ENCODE measurements at places on chromosomes 16 and 17.

DNA sequence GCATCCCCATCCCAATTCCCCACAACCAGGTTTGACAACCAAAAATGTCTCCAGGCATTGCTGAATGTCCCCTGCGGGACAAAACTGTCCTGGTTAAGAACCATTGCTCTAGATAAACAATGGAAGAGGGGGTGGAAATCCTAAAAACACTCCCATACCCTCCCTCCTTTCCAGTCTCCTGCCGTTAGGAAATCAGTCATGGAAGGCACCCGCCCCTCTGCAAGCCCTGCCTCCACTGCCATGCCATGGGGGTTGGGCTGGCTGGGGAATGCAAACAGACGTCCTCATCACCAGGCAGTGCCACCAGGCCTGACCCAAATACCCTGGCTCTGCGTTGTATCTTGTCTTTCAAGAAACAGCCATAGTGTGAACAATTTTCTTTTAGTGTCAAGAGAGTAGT, 57.5 kb downstream of the CYTH1 start:
- no peak for DNase-seq
- peak overlapping the region; percentile 42 for H3K4me3 ChIP-seq
- peaks cover 53% of the 10 kb centered on the region for H3K36me3 ChIP-seq
- H3K4me1 ChIP-seq, result peaks cover 97% of the 10 kb centered on the region
- H3K27ac ChIP-seq, result peak overlapping the region; percentile 91

DNA sequence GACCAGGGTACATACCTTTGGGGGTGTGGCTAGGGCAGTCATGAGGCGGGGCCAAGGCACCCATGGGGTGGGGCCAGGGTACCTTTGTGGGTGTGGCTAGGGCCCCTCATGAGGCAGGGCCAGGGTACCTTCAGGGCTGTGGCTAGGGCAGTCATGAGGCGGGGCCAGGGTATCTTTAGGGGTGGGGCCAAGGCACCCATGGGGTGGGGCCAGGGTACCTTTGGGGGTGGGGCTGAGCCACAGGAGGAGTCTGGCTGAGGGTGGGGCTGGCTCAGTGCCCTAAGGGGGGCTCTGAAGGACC, 3.5 kb downstream of the GNG13 start:
- peaks cover 6% of the 10 kb centered on the region for H3K27me3 ChIP-seq
- H3K4me3 ChIP-seq, result no peak overlapping the region
- no peak overlapping the region for H3K27ac ChIP-seq
- peaks cover 3% of the 10 kb centered on the region for H3K36me3 ChIP-seq
- H3K4me1 ChIP-seq, result no peaks in the 10 kb centered on the region

GRCh38 chr16:5349670-5350517, 252.3 kb upstream of the EEF2KMT start:
- no peak overlapping the region for H3K27ac ChIP-seq
- no peaks in the 10 kb centered on the region for H3K27me3 ChIP-seq
- no peak for DNase-seq
- H3K36me3 ChIP-seq, result no peaks in the 10 kb centered on the region
- H3K4me3 ChIP-seq, result no peak overlapping the region

DNA sequence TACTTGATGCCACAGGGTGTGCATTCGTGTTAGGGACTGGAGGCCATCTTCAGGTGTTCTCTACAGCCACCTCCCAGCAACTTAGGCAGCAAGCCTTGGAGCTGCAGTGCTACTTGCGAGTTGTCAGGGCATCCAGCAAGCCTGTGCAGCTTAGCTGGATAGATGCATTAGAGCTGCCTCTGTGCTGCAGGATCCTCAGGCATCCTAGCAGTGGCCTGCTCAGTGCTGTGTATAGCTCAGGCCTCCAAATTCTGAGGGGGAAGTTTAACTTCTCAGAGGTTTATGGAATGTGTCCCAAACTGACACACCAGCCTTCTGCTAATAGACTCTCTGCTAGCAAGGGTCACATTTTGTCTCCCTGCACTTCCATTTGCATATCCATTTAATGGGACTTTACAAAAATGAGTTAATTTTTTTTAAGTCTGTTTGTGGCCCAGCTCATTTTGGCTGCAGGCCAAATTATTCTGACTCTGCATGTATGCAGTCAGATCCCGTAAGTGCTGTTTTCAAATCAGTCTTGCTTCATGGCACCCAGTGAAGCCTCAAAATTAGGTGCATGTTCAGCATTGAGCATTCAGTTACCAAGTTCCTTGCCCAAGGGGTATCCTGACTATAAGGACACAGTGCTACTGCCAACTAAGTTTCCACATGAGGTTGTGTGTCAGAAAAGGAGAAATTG, 6.8 kb downstream of the GABARAPL2 start:
- H3K36me3 ChIP-seq, result peaks cover 84% of the 10 kb centered on the region
- peaks cover 63% of the 10 kb centered on the region for H3K4me1 ChIP-seq
- H3K4me3 ChIP-seq, result no peak overlapping the region
- H3K27me3 ChIP-seq, result no peaks in the 10 kb centered on the region
- peak overlapping the region; percentile 61 for H3K27ac ChIP-seq
- no peak for DNase-seq

GRCh38 chr17:82876149-82876548, 36.3 kb upstream of the ZNF750 start:
- no peak overlapping the region for H3K4me3 ChIP-seq
- DNase-seq, result no peak
- no peak overlapping the region for H3K27ac ChIP-seq
- peaks cover 35% of the 10 kb centered on the region for H3K4me1 ChIP-seq

DNA sequence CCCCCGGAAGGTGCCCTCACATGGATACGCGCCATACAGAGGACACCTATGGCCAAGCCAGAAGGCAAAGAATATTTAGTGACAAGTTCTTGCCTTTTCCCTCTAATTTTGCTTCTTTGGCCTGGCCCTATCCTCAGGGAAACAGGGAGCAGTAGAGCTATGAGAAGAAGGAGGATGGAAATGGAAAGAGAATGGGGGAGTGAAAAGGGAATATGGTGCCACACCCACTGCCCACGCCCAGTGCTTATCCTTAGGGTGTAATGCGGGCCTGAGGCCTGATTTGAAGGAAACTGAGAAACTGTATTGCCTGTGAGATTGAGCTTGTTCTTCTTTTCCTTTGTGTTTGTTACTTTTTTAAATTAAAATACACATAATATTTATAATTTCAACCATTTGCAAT, 255.1 kb downstream of the HS3ST3A1 start:
- H3K4me3 ChIP-seq, result no peak overlapping the region
- H3K27me3 ChIP-seq, result no peaks in the 10 kb centered on the region
- H3K36me3 ChIP-seq, result no peaks in the 10 kb centered on the region
- H3K4me1 ChIP-seq, result no peaks in the 10 kb centered on the region

- no peak overlapping the region for H3K4me3 ChIP-seq
- H3K36me3 ChIP-seq, result no peaks in the 10 kb centered on the region
- H3K27me3 ChIP-seq, result no peaks in the 10 kb centered on the region
- no peak overlapping the region for H3K27ac ChIP-seq
- peaks cover 11% of the 10 kb centered on the region for H3K4me1 ChIP-seq
These were observed 43.0 kb upstream of the TOB1 start for GRCh38 chr17:50908860-50909764.

- H3K36me3 ChIP-seq, result peaks cover 6% of the 10 kb centered on the region
- H3K4me1 ChIP-seq, result no peaks in the 10 kb centered on the region
- no peak for DNase-seq
- no peak overlapping the region for H3K4me3 ChIP-seq
- no peaks in the 10 kb centered on the region for H3K27me3 ChIP-seq
These were observed 188.2 kb downstream of the SPECC1 start for GRCh38 chr17:20197272-20197926.

- no peak for DNase-seq
- H3K27ac ChIP-seq, result no peak overlapping the region
- no peaks in the 10 kb centered on the region for H3K36me3 ChIP-seq
- H3K4me3 ChIP-seq, result no peak overlapping the region
- H3K4me1 ChIP-seq, result peaks cover 13% of the 10 kb centered on the region
These were observed 9.4 kb downstream of the ITGAX start for GRCh38 chr16:31364421-31364820.

DNA sequence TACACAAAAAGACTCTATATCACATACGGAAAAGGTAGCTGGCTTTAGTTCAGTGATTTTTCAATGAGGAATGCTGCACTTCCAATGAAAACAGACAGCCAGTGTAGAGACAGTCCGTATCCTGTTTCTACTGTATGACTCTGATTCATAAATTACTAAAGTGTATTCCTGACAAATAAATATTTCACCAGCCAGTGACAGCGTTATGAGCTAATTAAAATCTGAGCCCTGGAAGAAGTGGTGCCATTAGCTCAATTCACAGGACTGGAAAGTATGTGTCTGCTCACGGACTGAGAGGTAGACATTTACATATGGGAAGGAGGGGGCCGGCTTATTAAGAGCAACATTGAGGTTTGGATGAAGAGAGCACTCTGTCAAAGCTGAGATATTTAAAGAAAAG, 207.9 kb upstream of the RBFOX1 start:
- no peak overlapping the region for H3K4me3 ChIP-seq
- H3K4me1 ChIP-seq, result no peaks in the 10 kb centered on the region
- no peak for DNase-seq
- no peak overlapping the region for H3K27ac ChIP-seq
- no peaks in the 10 kb centered on the region for H3K27me3 ChIP-seq
- H3K36me3 ChIP-seq, result no peaks in the 10 kb centered on the region

DNA sequence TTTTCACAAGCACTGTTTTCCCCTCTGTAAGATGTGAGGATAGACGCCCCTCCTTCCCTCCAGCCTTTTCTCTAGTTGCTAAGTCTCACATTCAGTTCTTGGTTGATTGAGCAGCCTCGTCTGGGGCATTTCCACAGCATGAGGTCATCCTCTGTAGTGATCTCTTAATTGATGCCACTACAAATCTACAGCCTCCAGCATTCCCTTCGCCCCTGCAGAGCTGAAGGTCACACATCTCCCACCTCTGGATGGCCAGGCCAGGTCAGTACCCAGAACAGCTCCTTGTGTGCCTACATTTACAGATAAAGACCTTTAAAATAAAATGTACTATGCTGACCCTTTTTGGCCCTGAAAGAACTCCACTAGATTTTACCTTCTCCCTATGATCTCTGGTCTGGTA, 32.5 kb upstream of the CDH11 start:
- H3K27ac ChIP-seq, result no peak overlapping the region
- no peaks in the 10 kb centered on the region for H3K27me3 ChIP-seq
- no peaks in the 10 kb centered on the region for H3K4me1 ChIP-seq
- DNase-seq, result no peak

GRCh38 chr17:83200231-83200699, 120.9 kb downstream of the METRNL start:
- H3K36me3 ChIP-seq, result no peaks in the 10 kb centered on the region
- H3K4me1 ChIP-seq, result peaks cover 35% of the 10 kb centered on the region
- peak; percentile 41 for DNase-seq
- H3K27ac ChIP-seq, result peak overlapping the region; percentile 92
- H3K4me3 ChIP-seq, result peak overlapping the region; percentile 82

GRCh38 chr17:50440838-50441829, 15.1 kb downstream of the ACSF2 start:
- DNase-seq, result no peak
- H3K4me1 ChIP-seq, result no peaks in the 10 kb centered on the region
- no peak overlapping the region for H3K27ac ChIP-seq
- H3K4me3 ChIP-seq, result no peak overlapping the region

DNA sequence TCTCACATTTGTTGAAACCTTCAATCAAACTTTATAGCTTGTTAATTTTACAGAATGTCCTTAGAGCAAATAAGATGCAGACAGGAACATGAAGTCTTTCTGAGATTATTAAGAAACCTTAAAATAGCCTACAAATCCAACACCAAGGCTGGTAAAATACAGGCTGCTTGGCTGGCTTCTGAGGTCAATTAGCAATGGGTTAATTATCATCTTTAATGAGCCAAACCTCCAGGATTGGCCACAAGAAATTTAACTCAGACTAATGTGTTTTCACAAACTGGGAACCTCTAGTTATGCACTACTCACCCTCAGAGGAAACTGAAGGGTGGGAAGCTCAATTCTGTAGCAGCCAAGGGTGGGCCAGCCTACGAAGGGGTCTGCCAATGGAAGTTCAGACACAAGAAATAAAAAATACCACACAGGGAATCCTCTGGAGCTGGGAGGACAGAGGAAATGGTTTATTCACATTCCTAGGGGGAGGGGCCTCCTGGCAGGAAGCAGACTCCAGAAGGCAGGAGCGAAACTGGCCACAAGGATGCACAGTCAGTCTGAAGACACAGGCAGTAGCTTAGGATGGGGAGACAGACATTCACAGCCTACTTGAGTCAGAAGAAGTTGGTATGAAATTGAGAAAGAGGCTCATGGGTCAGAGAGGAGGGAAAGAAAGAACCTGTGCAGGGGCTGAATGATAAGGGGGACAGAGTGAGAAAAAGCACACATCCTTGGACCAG, 36.1 kb downstream of the HIC1 start:
- no peak for DNase-seq
- no peaks in the 10 kb centered on the region for H3K27me3 ChIP-seq
- peaks cover 59% of the 10 kb centered on the region for H3K4me1 ChIP-seq
- peak overlapping the region; percentile 91 for H3K4me3 ChIP-seq
- peaks cover 8% of the 10 kb centered on the region for H3K36me3 ChIP-seq
- H3K27ac ChIP-seq, result peak overlapping the region; percentile 74

DNA sequence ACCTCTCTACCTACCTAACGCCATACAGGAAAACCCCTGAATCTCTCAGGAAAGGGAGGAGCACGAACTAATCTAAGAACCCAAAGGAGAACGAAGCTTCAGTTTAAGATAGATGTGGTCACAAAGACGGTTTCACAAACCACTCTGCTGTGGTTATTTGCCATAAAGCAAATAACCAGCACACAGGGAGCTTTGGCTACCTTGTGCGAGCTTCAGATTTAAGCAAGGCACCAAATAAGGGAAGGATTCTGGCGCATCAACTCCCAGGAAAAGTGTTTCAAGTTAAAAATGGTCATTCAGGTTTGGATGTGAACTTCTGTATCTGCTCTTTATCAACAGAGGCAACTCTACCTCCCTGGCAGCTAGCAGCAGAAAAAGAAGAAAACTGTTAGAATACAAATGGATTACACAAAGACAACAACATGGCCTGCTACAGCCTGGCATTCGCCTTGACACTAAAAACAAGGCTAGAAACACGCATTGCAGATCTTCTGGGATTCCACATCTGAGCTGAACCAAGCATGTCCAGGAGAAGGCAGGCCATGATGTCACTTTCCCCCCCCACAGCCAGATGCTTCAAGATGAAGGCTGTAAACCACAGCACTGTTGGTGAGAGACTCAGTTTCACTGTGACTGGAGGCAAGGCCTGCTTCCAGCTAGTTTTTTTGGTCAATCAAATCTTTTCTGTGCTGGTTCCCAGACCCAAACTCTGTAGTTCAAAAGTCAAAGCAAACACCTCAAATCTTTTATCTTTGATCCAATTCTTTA, 43.6 kb downstream of the SMG6 start:
- peaks cover 18% of the 10 kb centered on the region for H3K4me1 ChIP-seq
- no peak for DNase-seq
- peaks cover 39% of the 10 kb centered on the region for H3K36me3 ChIP-seq
- H3K27me3 ChIP-seq, result no peaks in the 10 kb centered on the region

- peaks cover 15% of the 10 kb centered on the region for H3K36me3 ChIP-seq
- H3K4me3 ChIP-seq, result peak overlapping the region; percentile 92
- H3K27me3 ChIP-seq, result peaks cover 2% of the 10 kb centered on the region
- peak overlapping the region; percentile 97 for H3K27ac ChIP-seq
These were observed 18.9 kb downstream of the GNGT2 start for GRCh38 chr17:49191409-49191916.

- H3K4me1 ChIP-seq, result peaks cover 61% of the 10 kb centered on the region
- peak overlapping the region; percentile 100 for H3K27ac ChIP-seq
- H3K4me3 ChIP-seq, result peak overlapping the region; percentile 95
- peaks cover 3% of the 10 kb centered on the region for H3K36me3 ChIP-seq
These were observed 29.9 kb upstream of the ARL4D start for GRCh38 chr17:43368740-43369506.

GRCh38 chr17:63528183-63528582, 5.0 kb downstream of the KCNH6 start:
- no peak overlapping the region for H3K4me3 ChIP-seq
- H3K27me3 ChIP-seq, result peaks cover 32% of the 10 kb centered on the region
- H3K36me3 ChIP-seq, result no peaks in the 10 kb centered on the region
- DNase-seq, result no peak
